GM23248 (cell line): ENCODE measurements at places on chromosomes 4 and X. TPM values are rescaled to one million over a fixed set of nuclear protein-coding genes. Genes with fewer than 3 reads are reported as not detected.
A peak's percentile ranks its signal among the peaks of the same experiment; 100 is the strongest.

Gene NRK
- total RNA-seq, result not detected in 2 replicates

DNA sequence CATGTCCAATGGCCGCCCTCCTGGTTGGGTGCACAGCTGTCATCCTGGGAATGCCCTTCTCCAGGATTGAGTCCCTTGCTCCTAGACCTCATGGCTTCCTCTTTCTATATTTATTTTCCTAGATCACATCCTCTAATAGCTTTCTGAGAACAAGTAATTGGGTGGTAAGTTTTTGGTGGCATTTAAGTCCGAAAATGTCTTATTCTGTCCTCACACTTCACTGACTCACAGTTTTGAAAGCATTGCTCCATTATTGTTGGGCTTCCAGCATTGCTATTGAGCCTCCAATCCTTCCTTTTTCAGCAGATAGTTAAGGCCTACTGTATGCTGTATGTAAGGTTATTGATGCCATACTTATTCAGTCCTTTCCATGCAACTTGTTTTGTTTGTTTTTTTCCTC lies 25.9 kb downstream of the PGM2 start:
- no peaks in the 10 kb centered on the region for H3K27me3 ChIP-seq
- H3K27ac ChIP-seq, result no peak overlapping the region
- no peaks in the 10 kb centered on the region; the same call in 1 of the 2 replicates for H3K36me3 ChIP-seq
- no peak overlapping the region for H3K4me3 ChIP-seq
- no peaks in the 10 kb centered on the region for H3K4me1 ChIP-seq

GRCh38 chr4:184693056-184693455 lies 40.8 kb downstream of the CENPU start:
- H3K36me3 ChIP-seq, result peaks cover 7% of the 10 kb centered on the region; the same call in 1 of the 2 replicates
- H3K4me1 ChIP-seq, result peaks cover 12% of the 10 kb centered on the region
- H3K27me3 ChIP-seq, result no peaks in the 10 kb centered on the region
- no peak overlapping the region for H3K27ac ChIP-seq

Gene GK2
- not detected in 2 replicates for total RNA-seq

Gene PASD1
- total RNA-seq, result not detected in 2 replicates

DNA sequence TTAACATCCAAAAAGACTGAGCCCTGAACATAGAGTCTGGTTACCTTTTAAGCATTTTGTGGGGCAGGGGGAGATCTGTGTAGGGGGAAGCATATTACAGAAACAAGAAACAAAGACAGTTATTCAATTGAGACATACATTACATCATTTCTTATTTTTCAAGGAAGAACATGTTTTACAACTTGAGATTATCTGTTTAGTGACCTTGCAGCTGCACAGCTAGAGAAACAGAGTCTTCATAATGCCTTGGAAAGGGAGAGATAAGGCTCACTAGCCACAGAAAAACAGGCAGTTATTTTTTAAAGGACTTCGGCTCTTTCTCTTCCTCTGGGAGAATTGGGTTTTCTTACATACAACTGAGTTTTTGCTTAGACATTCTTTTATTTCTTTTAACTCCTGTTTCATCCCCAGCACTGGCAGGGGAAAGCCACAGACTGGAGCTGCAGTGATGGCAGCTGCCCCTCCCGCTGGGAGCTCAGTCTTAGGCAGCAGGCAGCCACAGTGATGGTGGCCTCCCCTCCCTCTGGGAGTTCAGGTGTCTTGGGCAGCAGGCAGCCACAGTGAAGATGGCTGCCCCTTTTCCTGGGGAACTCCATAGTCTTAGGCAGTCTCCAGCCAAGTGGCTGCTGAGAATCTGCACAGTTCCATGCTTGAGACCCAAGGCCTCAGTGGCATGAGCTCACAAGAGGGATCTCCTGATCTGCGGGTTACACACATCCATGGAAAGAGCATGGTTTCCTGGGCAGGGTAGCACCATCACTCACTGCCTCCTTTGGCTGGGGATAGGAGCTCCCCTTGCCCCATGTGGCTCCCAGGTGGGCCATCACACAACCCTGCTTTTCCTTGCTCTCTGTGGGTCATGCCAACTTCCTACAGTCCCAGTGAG lies 19.4 kb upstream of the TMPRSS11F start:
- no peak for DNase-seq
- H3K4me1 ChIP-seq, result 0 out of 2 replicates have a peak, but pooled peaks cover 6% of the 10 kb centered on the region
- no peaks in the 10 kb centered on the region for H3K36me3 ChIP-seq
- no peaks in the 10 kb centered on the region for H3K27me3 ChIP-seq

DNA sequence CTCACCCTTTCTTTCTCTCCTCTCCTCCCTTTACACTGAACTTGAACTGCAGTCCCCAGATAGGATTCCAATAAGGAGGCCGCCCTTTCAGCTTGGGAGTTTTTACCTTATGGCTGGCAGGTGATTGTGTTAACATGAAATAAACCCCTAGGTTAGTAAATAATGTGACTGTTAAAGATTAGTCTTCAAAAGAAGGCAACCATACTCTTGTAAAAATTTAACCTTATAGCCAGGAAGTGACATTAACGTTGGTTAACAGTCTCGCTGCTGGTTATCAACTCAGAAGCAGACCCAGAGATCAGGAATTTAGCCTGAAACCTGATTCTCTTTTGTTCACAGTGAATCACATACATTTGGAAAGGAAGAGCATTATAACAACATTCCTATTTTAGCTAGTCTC lies 15.2 kb downstream of the FHDC1 start:
- H3K27me3 ChIP-seq, result no peaks in the 10 kb centered on the region
- no peaks in the 10 kb centered on the region for H3K4me1 ChIP-seq
- no peaks in the 10 kb centered on the region for H3K36me3 ChIP-seq
- no peak for DNase-seq

Gene NPY2R
- not detected in 2 replicates for total RNA-seq

- no peak overlapping the region for H3K27ac ChIP-seq
- H3K36me3 ChIP-seq, result no peaks in the 10 kb centered on the region
- no peak for DNase-seq
- H3K27me3 ChIP-seq, result no peaks in the 10 kb centered on the region
- no peaks in the 10 kb centered on the region for H3K4me1 ChIP-seq
Measured at GRCh38 chrX:121360280-121360679, 312.9 kb downstream of the GLUD2 start.

Gene SLC16A2
- total RNA-seq, result 53.0 and 55.3 TPM in 2 replicates

Gene RTL3
- total RNA-seq, result under 0.01 and 0.11 TPM in 2 replicates

GRCh38 chr4:139665690-139666529 lies at the start of gene MGST2:
Gene MGST2 (plus strand): TSS chr4:139665819. CDS start chr4:139666020, 201 bp downstream.
- H3K4me1 ChIP-seq, result peaks cover 7% of the 10 kb centered on the region; the same call in 1 of the 2 replicates
- H3K36me3 ChIP-seq, result no peaks in the 10 kb centered on the region
- H3K27ac ChIP-seq, result peak within 1 kb of the TSS; percentile 69
- peak within 1 kb of the TSS; percentile 86 for H3K4me3 ChIP-seq

Gene CXCL3
- total RNA-seq, result not detected in 2 replicates

Gene PDGFRA
- total RNA-seq, result 225 and 275 TPM in 2 replicates

Gene SLITRK4
- total RNA-seq, result not detected in 2 replicates

Gene RIBC1
- 0.25 and 0.32 TPM in 2 replicates for total RNA-seq

DNA sequence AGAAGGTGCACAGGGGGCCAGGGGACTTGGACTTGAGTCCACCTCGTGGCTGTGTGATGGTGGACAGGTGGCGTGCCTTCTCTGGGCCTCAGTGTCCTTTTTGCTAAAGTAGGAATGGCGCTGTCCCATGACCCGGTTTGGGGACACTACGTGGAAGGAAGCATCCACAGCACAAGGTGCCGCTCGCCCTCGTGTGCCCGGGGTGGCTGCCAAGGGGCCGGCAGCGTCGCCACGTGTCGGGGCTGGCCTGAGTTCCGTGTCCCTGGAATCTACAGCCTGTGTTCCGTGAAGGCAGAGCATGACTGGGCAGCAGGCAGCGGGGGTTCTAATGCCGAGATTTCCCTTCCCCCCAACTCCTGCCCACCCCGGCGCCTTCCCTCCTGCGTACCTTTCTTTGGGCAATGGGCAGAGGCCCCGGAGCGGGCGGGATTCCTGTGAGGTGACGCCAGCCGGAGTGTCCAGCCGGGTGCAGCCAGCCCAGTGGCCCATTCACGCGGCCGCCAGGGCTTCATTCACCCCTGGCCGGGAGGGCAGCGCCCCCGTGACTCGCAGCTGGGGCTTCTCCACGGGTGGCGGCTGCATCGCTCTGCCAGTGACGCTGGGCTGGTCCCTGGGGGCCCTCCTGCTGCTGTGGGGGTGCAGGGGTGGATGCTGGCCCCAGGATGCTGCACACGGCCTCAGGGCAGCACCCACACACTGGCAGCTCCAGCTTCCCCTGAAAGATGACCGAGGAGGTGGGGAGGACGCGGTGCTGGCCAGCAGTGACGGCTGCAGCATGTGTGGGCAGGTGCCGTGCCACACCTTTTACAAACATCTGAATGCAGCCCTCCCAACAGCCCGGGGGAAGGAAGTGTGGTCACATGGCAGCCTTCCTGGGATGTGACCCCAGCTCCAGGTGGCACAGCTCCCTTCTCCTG lies 21.2 kb downstream of the DOK7 start:
- H3K27me3 ChIP-seq, result no peaks in the 10 kb centered on the region
- peak overlapping the region; percentile 43 for H3K27ac ChIP-seq
- H3K36me3 ChIP-seq, result no peaks in the 10 kb centered on the region
- H3K4me3 ChIP-seq, result no peak overlapping the region

DNA sequence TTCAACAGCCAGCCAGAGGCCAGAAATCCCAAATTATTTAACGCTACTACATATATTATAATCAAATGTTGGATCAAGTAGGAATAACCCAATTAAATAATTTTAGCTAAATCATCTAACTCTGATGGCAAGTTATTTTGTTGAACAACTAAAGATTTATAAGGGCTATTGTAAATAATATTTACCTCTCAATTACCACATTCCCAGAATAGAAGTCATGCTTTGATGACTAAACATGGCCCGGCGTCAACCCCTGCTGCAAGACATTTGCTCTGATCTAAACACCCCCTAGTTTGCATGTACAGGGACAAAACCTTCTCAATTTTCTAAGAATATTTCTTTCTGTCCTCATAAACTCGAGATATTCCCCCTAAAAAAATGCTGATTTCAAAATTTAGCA lies 14.2 kb downstream of the VEGFC start:
- H3K4me3 ChIP-seq, result peak overlapping the region; percentile 61
- H3K4me1 ChIP-seq, result peaks cover 89% of the 10 kb centered on the region
- H3K27ac ChIP-seq, result peak overlapping the region; percentile 88
- H3K36me3 ChIP-seq, result no peaks in the 10 kb centered on the region
- no peaks in the 10 kb centered on the region for H3K27me3 ChIP-seq

GRCh38 chrX:53682885-53683555 lies 3.5 kb downstream of the HUWE1 start:
- peaks cover 9% of the 10 kb centered on the region for H3K4me1 ChIP-seq
- peak overlapping the region; percentile 91 for H3K4me3 ChIP-seq
- peak; percentile 72 for DNase-seq
- H3K27ac ChIP-seq, result peak overlapping the region; percentile 96

GRCh38 chr4:2626231-2626630 lies 89.8 kb downstream of the FAM193A start:
- no peak overlapping the region for H3K4me3 ChIP-seq
- H3K36me3 ChIP-seq, result peaks cover 25% of the 10 kb centered on the region; the same call in 1 of the 2 replicates
- no peaks in the 10 kb centered on the region for H3K27me3 ChIP-seq
- H3K4me1 ChIP-seq, result no peaks in the 10 kb centered on the region

DNA sequence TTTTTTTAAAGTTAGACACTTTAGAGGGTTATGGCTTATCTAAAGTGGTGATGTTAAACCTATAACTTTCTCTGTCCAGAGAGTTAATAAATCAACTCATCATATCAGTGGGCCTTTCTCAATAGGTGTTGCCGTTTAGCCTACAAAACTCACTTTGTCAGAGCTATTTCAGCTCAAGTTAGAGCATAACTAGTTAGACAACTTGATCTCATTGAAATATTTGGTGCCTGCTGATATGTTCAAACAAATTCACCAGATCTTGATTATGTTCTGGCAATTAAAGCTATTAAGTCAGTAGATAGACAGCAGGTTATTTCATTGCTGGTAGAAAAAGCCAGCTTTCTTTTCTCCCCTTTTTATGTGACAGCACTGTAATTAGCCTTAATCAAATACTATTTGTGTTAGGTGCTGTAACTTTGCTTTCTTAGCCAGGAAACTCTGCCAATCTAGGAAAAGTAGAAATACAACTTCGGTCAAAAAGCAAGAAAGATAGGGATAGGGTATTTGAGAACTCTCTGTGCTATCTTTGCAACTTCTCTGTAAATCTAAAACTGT lies 191.8 kb downstream of the MAML3 start:
- H3K27ac ChIP-seq, result no peak overlapping the region
- H3K4me1 ChIP-seq, result no peaks in the 10 kb centered on the region
- H3K4me3 ChIP-seq, result no peak overlapping the region

DNA sequence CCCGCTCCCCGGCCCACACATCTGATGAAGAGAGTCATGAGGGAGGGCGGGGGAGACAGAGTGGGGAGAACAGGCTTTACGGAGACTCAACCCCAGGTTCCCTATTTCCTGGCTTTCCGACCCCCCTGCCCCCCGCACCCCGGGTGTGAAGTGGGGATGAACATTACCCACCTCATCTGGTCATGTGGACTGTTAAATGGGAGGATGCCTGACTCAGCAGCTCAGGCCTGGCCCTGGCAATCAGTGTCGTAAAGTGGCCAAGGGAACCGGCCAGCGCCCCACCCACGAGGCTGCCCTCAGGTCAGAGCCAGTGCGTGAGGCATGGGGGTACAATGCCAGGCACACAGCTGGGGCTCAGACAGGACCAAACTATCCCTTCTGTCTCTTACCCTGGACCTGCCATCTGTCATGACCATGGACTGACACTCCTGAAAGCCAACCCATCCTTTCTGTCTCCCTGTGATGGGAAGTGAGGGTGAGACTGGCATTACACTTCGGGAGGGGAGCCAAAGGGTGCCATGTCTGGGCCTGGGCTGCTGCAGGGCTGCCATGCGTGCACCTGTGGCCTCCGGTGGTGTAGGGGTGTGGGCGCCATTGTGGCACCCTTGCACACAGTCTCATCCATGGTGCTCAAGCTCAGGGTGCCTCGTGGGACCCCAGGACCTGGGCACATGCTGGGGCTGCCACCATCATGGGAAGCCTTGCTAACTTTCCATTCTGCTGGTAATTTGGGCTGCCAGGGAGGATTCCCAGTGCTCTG lies 106.1 kb upstream of the PSAPL1 start:
- no peak overlapping the region for H3K27ac ChIP-seq
- no peaks in the 10 kb centered on the region for H3K36me3 ChIP-seq
- no peak for DNase-seq
- no peak overlapping the region for H3K4me3 ChIP-seq
- 0 out of 2 replicates have a peak, but pooled peaks cover 5% of the 10 kb centered on the region for H3K27me3 ChIP-seq
- no peaks in the 10 kb centered on the region for H3K4me1 ChIP-seq

Gene SPOCK3
- not detected in 2 replicates for total RNA-seq
